GF-D8 (cell line): ENCODE measurements at places on chromosomes 4 and X.

DNA sequence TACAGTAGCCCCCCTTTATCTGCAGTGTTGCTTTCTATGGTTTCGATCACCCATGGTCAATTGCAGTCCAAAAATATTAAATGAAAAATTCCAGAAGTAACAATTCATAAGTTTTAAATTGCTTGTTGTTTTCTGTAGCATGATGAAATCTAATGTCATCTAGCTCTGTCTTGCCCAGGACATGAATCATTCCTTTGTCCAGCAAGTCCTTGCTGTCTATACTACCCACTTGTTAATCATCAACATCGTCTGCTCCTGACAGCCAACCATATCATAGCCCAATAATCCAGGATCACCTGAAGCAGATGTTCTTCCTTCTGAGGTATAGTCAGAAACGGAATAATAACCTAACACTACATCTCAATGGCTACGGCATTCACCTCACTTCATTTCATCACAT, 79.8 kb downstream of the ADAMTS3 start:
- no peak for DNase-seq

DNA sequence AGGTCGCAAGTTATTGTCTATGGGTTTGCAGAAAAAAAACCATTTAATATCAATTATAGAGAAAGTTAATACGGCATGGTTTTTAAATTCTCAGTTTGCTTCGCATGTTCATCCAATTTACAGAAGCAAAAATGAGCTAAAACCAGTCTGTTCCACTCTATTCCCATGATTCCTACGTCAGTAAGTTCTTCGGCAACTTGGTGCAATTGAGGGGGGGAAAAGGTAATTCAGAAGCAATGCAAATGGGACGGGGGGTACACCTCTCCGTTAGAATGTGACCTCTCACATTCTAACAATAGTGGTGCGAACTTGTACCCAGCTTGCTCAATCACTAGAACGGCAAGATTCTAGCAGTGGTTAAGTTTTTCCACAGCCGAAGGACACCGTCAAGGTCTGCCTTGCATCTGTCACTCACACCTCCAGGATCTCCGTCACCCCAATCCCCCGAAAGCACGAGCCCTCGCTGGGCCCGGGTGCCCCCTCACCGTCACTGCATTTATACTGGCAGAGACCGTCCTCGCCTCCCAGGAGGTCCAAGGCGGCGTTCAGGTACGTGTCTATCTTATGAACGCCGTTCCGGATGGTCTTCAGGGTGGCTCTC, 653 bp downstream of the PLA2G12A start:
- DNase-seq, result no peak

DNA sequence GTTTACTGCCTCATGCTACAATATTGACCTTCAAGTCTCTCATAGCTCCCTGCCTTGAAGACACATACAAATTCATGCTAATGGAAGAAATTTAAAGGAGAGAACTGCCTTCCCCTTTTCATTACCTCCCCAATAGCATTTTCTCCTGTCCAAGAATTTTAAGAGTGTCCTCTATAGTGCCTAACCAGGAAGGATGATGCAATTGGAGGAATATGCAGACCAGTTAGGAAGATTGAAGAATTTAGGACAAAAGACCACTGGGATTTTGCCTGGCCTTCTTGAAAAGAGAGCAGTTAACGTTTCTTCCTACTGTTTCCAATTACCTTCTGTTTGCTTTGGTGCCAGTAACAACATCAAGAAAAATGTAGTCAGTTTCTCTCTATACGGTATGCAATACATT, 443.9 kb downstream of the INPP4B start:
- DNase-seq, result no peak

DNA sequence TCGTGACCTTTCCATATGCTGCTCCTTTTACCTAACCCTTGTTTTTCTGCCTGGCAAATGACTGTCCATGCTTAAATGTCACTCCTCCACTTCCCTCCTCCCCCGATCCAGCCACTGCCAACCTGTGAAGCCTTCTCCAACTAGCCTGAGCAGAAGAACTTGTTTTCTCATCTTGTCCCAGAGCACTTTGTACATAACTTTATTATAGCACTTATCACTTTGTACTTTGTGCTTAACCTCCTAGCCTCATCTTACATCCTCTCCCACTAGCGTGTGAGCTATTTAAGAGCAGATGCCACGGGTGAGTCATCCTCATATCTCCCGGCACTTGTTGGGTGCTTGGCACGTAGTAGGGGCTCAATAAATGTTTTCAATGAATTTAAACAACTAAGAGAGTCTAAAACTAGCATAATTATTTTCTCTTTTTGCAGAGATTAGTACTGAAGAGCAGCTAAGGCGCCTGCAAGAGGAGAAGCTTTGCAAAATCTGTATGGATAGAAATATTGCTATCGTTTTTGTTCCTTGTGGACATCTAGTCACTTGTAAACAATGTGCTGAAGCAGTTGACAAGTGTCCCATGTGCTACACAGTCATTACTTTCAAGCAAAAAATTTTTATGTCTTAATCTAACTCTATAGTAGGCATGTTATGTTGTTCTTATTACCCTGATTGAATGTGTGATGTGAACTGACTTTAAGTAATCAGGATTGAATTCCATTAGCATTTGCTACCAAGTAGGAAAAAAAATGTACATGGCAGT, 46.9 kb downstream of the XIAP start:
- no peak for DNase-seq

- DNase-seq, result no peak
Observed at GRCh38 chr4:166197166-166197565, 324.1 kb downstream of the TLL1 start.

DNA sequence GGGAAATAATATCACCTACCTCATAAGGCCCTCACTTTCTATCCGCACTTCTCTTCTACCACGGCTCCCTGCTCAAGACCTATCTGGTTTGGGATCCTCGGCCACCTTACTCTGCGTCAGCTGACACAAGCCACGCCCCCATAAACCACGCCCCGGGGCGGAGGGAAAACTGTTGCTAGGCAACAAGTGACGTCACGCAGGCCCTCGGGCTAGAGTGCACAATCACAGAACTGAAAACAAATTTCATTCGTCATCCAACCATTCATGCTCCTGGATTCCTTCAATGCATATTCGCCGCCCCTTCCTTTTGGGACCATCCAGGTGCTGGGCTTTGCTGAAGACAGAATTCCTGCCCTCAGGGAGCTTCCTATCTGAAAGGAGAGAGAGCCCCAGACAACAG, 66.3 kb downstream of the SMC1A start:
- DNase-seq, result no peak

- DNase-seq, result no peak
Observed at GRCh38 chr4:10607206-10607605, 77.4 kb downstream of the CLNK start.

- no peak for DNase-seq
Observed at GRCh38 chrX:4655743-4656142, 942.3 kb upstream of the PRKX start.

GRCh38 chr4:76178296-76178695, 30.1 kb upstream of the NUP54 start:
- no peak for DNase-seq

- no peak for DNase-seq
Observed at GRCh38 chr4:159206427-159206871, 103.6 kb downstream of the RAPGEF2 start.

DNA sequence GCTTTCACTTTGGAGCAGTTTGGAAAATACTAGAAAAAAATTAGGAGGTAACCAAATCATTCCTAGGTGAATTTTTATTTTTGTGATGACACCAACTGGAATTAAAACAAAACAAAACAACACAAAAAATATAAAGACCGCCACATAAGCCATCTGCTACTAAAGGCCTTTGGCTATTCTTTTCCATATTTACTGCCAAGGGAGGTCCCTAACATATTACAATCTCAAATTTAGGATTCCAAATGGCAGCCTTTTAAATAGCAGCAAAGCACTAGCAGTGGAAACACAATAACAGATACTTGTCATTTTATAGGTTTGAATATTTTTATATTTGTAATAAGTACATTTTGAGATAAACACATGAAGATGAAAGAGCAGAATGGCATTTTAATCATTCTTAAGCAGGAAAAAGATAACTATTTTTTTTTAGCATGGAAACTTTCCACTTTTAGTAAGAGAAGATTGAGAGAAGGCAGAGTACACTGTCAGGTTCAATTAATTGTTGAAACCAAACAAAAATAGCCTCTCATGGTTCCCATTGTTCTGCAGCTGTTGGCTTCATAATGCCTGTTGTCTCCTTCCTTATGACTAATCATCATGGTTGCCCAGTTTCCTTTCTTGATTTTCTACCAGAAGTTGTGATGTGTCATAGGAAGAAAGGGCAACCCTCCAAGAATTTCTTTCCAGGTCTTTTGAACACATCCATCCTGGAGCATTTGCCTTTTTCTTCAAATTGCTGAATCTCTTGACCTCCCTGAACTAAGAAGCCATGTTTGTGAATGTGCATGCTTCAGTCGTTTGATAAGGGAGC, 219.0 kb upstream of the EMCN start:
- no peak for DNase-seq

DNA sequence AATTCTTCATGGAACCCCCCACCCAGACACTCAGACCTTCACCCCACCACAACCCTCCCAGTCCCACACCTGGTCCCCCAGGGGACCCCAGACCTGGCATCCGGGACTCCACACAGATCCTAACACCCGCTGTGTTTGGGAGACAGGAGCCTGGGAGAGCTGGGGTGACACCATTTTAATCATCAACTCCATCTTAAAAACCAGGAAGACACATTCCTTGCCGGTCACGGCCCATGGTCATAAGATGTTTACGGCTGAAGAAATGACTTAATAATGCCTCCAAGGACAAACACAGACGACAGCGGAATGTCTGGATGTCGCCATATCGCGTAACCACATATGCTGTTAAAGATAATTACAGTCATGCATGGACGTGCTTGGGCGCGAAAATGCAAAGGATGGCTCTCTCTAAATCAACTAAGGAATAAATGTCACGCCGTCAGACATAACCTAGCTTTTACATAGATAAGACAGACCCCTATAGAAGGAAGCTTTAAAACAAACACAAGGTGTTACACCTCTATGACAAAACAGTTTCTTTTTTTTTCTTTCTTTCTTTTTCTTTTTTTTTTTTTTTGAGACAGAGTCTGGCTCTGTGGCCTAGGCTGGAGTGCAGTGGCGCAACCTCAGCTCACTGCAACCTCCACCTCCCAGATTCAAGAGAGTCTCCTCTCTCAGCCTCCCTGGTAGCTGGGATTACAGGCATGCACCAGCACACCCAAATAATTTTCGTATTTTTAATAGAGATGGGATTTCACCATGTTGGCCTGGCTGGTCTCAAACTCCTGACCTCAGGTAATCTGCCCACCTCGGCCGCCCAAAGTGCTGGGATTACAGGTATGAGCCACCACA, 2.1 kb upstream of the DHRSX start:
- DNase-seq, result no peak

DNA sequence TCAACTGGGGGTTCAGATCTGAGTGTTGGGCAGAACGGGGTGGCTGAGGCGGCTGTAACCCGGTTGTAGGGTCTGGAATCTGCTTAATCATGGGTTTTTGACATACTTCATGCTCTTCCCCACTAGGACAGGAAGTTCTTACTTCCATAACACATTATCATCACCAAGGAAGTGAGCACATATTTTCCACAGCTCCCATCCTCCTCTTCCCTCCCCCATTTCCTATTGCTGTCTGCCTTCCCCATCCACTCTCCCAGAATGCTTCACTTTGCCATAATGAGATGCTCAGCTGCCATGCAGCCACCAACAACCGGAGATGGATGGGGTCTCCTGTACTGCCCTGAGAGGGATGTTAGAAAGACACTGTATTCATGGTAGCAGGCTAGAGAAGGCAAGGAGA, 6.4 kb upstream of the DCUN1D4 start:
- peak; percentile 38 for DNase-seq

GRCh38 chr4:143489106-143489505, 24.4 kb upstream of the SMARCA5 start:
- no peak for DNase-seq

DNA sequence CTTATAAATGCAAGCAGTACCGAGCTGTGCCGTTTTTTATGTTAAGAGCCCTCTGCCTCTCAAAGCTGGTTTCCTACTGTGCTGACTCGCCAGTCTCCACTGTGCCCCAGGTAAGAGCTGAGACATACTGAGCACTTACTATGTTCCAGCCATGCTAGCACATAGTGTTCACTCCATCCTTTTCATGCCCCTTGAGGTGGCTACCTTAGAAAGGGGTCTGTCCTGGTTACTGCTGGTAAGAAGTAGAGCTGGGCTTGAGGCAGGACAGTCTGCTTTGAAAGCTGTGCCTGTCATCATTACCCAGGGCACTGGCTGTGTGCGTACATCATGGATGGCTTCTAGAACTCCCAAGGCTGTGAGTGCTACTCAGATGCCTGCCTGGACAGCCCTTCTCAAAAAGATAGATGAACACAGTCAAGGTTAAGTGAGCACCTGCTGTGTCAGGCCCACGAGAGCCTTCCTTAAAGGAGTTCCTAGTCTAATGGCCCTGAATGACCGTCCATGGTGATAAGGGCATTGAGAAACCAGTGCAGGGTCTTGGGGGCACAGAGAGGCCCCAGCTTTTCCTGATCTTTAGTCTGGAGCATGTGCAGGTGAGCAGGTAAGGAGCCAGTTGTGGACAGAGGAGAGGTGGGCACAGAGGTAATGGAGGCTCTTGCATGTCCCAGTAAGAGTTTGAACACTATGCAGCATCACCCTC, 1.6 kb downstream of the STK32B start:
- no peak for DNase-seq

GRCh38 chrX:25618248-25618647, 519.9 kb upstream of the MAGEB18 start:
- no peak for DNase-seq

DNA sequence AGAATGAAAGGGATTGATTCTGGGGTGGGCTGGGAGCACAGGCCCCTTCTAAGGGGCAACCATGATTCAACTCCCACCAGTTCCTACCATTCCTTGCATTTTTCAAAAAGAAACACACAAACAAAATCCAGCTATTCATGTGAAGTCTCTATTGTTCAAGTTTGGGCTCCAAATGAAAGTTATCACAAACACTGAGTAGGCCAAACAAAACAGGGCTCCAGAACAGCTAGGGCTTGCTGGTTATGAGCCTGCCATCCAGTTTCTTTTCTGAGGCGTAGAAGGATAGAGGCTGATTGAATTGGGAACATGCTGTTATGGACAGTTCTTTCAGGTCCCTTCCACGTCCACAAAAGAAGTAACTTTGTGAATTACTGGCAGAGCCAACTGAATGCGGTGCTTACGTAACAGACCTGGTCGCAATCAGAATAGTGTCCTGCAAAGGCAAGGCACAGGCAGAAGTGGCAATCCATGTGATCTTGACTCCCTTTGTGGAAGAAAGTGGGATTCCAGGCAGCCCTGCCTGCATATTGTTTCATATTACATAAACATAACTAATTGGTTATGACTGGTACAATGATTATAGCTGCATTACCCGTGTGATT, 244.5 kb downstream of the SCFD2 start:
- no peak for DNase-seq

- DNase-seq, result no peak
Observed at GRCh38 chr4:160819791-160820190, 1344.0 kb downstream of the FSTL5 start.
